ENCODE measurements at places on chromosomes 3 and 15.

- no peak for DNase-seq
These were observed 5.1 kb downstream of the SEC13 start for GRCh38 chr3:10315771-10316344.

GRCh38 chr3:133127381-133127780, 89.2 kb downstream of the TMEM108 start:
- no peak for DNase-seq

DNA sequence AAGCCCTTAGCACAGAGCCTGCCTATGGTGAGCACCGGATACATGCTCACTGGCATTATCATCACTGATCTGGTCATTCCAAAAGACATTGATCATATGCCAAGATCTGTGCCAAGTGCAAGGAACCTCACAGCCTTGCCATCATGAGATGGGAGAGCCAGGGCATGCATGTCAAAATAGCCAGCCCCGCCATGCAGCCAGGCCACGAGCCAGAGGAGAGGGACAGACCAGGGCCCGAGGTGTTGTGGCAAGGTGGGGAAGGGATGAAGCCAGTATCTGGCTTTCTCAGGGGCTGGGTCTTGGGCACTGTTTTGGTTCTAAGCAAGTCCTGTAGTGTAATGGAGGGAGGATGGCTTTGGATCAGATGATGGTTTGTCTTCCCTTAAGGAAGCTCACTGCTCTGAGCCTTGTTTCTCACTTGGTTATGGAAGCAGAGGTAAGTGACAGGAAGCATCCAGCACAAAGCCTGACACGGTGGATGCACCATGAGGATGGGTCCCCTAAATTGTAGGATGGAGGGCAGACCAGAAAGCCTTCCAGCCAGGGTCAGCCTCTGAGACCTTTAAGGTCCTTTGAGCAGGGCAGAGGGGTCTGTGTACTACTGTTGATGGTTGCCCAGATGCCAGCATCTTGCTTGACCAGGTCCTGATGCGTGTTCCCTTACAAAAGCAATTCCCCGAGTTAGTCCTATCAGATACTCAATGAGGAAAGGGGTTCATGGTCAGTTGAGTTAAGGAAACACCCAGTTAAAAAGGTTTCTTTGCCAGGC, 247.7 kb upstream of the TLE3 start:
- no peak for DNase-seq

DNA sequence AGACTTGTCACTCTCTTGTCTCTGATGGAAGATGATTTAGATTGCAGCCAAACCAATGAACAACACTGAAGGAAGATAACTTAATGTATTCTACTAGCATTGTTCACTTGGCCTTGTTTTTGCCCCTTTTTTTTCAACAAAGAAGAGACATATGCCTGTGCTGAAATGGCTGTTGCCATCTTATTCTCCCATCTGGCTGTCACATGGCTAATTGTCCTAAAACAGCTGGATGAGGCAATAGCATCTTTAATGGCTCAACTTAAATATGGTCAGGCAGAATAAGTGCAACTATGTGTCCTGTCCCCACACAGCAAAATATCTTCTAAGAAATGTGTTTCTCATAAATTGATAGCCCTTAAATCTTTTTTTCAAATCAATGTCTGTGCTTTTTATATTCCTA, 576.9 kb downstream of the TUSC7 start:
- no peak for DNase-seq

DNA sequence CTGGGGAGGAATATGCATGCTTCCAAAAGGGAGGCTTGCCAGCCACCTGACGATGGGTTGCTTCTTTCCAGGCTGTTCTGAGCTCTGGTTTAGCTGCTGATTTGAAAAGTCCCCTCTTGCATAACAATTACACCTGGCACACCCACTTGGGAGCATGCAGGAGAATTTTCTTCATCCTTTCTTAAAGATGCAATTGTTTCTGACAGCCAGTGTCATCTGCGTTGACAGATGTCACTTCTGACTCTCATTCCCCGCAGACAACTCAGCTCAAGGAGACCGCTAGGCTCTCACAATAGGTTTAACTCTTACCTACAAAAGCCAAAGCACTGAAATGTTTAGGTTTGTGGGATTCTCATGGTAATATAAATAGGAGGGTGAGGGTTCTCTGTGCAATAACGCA, 185.6 kb upstream of the SYNPR start:
- DNase-seq = no peak

DNA sequence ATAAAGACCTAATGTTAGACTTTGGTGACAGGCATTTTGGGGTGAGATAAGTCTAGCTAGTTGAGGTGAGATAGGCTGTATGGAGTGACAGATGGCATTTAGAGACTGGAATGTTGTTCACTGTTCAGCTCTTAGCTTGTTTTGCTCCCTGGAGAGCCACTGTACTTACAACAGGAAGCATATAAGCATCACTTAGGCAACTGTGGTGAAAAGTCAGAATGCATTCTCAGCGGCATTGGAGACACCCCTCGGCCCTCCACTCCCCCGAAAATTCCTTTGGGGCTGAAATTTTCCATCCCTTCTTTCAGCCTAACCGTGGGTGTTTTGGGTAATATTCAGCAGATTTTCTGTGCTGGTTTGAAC, 73.4 kb downstream of the SLCO3A1 start:
- DNase-seq = no peak

DNA sequence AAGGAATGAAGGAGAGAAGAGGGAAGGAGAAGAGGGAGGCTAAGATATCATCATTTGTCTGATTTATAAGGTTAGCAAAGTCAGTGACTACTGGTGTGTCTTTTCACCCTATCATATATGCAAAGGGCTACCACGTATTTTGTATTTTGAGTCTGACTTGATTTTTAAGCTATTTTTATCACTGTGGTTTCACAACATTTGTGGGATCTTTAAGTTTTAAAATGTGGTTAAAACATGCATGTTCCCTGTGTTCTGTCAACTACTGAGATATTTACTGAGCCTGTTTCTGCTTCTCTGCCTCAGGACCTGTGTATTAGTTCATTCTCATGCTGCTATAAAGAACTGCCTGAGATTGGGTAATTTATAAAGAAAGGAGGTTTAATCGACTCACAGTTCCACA, 22.5 kb upstream of the SPTSSB start:
- DNase-seq = no peak

GRCh38 chr15:29088666-29089065, 181.0 kb downstream of the NSMCE3 start:
- DNase-seq = no peak

- DNase-seq = no peak
These were observed 288.0 kb upstream of the TLE3 start for GRCh38 chr15:70385711-70386110.

DNA sequence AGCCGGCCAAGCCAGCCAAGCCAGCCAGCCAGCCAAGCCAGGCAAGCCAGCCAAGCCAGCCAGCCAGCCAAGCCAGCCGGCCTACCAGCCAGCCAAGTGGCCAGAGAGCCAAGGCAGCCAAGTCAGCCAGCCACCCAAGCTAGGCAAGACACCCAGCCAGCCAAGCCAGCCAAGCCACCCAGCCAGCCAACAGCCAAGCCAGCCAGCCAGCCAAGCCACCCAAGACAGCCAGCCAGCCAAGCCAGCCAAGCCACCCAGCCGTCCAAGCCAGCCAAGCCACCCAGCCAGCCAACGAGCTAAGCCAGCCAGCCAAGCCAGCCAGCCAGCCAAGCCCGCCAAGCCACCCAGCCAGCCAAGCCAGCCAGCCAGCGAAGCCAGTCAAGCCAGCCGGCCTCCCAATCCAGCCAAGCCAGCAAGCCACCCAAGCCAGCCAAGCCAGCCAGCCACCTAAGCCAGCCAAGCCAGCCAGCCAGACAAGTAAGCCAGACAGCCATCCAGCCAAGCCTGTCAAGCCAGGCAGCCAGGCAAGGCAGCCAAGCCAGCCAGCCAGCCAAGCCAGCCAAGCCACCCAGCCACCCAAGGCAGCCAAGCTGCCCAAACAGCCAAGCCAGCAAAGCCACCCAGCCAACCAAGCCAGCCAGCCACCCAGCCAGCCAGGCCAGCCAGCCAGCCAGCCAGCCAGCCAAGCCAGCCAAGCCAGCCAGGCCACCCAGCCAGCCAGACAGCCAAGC, 200.5 kb downstream of the GOLGA6L6 start:
- DNase-seq = no peak

DNA sequence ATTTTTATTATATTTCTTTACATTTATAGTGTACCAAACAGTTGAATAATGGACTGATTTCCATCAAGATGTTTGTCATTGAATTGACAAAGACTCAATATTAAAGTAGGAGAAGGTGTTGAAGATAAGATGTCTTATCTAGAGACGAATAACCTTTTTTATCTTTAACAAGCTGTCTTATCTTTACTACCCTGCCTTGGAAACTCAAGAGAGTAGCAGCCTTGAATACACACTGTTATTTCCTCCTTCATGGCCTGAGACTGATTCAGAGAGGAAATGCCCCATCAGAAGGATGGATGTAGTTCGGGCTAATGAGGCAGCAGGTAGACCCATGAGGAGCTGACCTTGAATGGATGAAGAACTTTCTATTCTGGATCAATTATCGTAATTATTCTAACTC, 365.1 kb upstream of the SEMA6D start:
- DNase-seq = no peak

DNA sequence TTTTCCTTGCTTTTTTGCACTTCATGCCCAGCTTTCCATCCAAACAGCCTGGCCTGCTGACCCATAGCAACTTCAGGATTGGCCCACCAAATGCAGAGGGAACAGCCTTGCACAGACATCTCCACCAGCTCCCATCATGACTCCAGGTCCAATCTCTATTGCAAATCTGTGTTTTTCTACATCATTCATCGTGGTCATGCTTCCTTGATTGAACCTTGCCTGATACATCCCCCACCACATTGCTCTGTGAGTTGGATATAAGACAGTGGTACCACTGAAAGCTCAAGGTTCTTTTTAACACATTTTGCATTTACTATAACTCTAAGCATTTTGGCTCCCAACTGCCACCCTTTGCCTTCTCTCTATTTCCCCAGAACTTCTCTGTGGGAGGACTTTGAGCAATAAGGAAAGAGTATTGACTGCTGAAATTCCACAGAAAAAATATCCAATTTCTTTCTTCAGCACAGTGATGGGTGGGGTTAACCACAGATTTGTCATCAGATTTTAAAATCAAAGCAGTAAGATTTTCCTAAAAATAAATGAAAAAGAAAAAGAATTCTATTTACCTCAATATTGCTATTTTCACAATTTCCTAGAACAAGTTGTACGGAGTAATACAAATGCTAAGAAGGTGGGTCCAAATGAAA, 114.6 kb upstream of the GALNT15 start:
- no peak for DNase-seq

DNA sequence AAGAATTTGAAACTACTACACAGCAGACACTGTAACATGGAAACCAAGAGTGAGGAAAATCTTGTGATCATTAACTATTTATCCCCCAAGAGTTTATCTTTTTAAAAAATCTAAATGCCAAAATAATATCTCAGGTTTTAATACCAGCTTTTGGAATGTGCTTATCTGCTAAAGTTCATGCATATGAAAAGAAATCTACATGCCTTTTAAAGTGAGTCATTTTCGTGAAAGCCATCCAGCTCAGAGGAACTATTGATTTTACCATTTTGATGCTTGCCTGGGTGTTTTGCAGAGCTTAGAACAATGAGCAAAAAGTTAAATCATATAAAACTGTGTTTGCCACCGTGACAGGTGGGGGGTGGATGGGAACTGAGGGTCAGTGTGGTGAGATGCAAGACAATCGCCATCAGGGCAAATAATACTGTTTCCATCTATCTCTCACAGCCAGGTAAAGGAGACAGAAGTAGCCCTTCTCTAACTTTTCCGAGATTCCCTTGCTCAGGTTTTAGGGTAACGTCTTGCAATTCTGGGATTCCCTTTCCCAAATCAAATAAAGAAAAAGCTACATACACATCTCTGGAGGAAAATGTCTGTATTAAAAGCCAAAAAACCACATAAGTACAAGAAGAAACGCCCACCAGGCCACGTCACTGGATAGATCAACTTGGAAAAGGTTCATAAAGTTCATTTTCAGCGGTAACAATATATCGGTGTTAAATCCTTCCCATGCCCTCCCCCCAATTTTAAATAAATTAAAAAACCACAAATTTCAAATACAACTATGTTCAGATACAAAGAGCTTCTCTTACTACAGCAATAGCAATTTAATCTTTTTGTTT, 2.0 kb downstream of the TMEM158 start:
- no peak for DNase-seq

- no peak for DNase-seq
These were observed at the start of gene GRAMD2A for GRCh38 chr15:72197460-72198355. GRAMD2A (minus strand) TSS chr15:72197787.

GRCh38 chr3:157101486-157101885, 58.5 kb downstream of the CCNL1 start:
- no peak for DNase-seq

- DNase-seq = no peak
These were observed 122.9 kb downstream of the RORA start for GRCh38 chr15:61106044-61106834.

DNA sequence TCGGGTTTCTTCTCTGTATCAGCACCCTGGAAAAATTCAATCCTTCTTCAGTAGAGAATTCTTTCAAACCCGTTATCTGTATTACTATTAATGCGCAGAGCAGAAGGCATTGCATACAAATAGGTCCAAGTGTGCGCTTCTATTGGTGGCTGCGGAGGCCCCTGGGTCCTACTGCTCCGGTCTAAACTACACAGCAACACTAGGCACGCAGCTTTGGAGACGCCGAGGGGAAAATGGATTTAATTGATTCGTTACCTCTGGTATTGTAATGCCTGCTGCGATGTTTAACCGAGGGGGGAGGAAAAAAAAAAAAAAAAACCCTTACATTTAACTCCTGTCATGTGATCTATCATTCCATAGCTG, at the start of gene ROBO1:
ROBO1 (minus strand) TSS at position 94 of the 363 bp plus-strand sequence.
- DNase-seq = no peak

DNA sequence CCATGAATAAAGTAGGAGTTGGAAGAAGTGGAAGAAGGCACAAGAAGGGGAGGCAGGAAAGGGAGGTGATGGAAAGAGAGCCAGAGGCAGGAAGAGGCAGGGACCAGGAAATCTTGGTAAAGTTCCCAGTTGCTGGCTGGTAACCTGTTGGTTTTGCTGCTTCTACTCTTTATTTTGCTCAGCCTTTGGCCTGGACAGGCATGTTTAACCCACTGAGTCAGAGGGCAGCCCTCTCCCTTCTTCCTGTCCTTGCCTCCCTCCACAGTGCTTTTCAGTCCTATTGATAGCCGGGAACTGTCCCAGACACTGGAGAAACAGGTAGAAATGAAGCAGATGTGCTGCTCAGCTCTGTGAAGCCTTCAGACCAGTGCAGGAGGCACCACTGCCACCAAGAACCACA, 43.4 kb upstream of the APEH start:
- no peak for DNase-seq

DNA sequence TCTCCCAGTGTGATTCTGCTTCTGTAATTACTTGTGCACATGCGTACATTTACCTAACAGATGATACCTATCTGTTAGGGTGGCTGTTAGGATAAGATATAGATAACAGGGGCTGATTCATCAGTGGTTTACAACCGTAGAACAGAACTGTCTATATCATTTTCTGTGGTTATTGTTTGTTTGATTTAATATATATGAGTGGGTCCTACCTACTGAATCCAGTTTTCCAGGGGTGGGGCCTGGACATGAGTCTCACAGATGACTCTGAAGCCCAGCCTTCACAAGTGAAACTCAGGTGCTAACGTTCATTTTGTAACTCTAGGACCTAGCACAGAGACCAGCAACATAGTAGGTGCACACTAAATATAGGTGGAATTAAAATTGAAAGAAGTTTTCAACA, 10.4 kb upstream of the ACAP2 start:
- DNase-seq = no peak
